Endothelial cell (in vitro differentiated cells): ENCODE measurements at places on chromosomes 1 and 21. TPM values are rescaled to one million over a fixed set of nuclear protein-coding genes. Genes with fewer than 3 reads are reported as not detected.

MR1 gene
- 0.67 TPM for total RNA-seq

DNA sequence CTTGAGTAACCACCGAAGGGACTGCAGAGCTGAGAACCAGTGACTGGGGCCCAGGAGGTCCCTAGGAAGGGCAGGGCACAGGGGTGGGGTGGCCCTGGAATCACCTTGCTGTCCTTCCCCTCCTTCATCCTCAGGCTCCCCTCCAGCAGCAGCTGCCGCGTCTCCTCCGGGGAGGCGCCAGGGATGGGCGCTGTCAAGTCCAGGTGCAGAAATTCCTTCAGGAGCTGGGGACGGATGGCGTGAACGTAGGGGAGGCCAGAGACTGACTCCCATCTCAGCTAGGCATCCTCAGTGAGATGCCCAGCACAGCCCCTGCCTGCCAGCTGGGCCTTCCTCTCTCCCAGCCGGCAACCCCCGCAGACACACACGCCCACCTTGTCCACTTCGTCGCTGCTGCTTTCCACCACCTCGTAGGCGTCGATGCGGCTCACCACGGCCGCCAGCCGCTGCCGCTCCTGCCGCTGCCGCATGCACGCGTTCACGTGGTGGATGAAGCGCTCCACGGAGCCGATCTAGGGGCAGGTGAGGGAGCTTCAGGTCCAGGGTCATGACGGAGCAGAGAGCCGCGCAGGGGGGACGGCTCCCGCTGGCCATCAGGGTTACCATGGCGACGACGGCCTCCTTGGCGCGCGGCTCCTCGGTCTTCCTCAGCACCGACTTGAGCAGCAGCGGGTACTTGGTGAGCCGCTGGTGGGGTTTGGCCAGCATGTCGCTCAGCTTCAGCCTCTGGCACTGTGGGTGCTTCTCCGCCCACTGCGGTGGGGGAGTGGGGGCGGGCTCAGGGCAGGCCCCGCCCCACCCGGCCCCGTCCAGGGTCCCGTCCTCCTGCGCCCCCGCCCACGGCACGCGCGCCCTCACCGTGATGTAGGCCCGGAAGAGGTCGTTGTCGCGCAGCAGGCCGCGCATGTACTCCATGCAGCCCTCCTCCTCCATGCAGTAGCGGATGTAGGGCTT, 4.4 kb upstream of the TNFRSF25 start:
- no peak for DNase-seq
- no peak overlapping the region for H3K4me3 ChIP-seq
- peaks cover 15% of the 10 kb centered on the region for H3K27me3 ChIP-seq
- H3K36me3 ChIP-seq, result peaks cover 12% of the 10 kb centered on the region

LHX8 gene
- total RNA-seq, result not detected

IGSF9 gene
- total RNA-seq, result 2.2 TPM

- no peak for DNase-seq
- H3K36me3 ChIP-seq, result no peaks in the 10 kb centered on the region
Observed at GRCh38 chr1:158458263-158458662, 3.4 kb upstream of the OR10K1 start.

- H3K4me3 ChIP-seq, result no peak overlapping the region
- no peaks in the 10 kb centered on the region for H3K4me1 ChIP-seq
- no peak overlapping the region for H3K27ac ChIP-seq
- H3K36me3 ChIP-seq, result no peaks in the 10 kb centered on the region
Observed at GRCh38 chr1:6991266-6991665, 206.0 kb downstream of the CAMTA1 start.

SLC9C2 gene
- total RNA-seq, result 0.51 TPM

DNA sequence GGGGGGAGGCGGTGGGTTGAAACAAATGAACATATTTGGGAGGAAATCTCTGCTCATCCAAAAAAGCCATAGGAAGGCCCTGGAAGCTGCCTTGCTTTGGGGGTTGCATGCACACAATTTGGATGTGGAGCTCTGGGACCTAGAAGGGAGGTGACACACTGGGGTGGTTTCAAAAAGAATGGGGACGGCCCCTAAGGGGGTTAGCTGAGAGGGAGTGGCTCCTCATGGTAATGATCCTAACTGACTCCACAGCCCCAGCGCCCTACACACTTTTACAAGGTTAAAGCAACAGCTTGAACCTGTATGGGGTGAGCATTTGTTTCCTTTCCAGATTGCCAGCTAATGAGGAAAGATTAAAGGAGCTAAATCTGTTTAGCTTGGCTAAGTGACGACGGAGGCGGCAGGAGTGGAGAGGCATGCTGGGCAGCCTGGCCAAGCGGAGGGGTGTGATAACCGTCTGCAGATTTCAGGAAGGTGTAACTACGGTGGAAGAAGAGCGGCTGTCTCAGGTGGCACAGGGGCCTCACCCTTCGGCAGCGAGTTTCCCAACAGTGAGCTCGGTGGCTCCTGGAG, 107.3 kb downstream of the RNF220 start:
- H3K27me3 ChIP-seq, result peaks cover 4% of the 10 kb centered on the region
- no peak overlapping the region for H3K4me3 ChIP-seq
- peaks cover 30% of the 10 kb centered on the region for H3K4me1 ChIP-seq
- no peak for DNase-seq
- no peaks in the 10 kb centered on the region for H3K36me3 ChIP-seq
- no peak overlapping the region for H3K27ac ChIP-seq

GRCh38 chr1:201248721-201249559, 34.4 kb upstream of the PKP1 start:
- H3K4me1 ChIP-seq, result no peaks in the 10 kb centered on the region
- no peaks in the 10 kb centered on the region for H3K36me3 ChIP-seq
- no peak for DNase-seq
- peaks cover 3% of the 10 kb centered on the region for H3K27me3 ChIP-seq
- no peak overlapping the region for H3K27ac ChIP-seq

DNA sequence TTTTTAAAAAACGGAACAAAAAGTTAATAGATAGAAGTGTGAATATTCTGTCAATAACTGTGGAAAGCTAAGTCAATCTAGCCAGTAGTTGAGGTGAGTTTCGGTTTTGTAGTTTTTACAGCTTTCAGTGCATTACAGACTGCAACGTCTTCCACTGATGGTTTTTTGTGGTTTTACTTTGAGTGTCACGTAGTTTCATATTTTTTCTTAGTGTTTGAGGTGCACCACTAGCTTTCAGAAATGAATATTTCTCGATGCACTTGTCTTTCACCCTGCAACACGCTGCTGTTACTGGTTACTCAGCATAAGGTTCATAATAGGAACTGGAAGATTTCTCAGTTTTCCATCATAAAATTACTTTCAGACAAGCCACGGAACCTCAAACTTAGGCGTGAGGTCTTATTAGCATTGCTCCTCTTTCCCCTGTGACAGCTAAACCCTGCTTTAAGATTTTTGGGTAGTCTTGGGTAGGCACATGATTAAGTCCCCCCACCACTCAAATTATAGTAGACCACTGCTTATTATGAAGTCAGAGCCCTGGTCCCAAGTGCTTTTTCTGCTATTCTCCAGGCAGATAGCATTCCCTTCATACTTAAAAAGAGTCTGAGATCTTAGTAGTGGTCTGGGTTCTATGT, 1412.7 kb downstream of the KCNT2 start:
- DNase-seq, result no peak
- no peaks in the 10 kb centered on the region for H3K36me3 ChIP-seq
- H3K27ac ChIP-seq, result no peak overlapping the region
- H3K4me3 ChIP-seq, result no peak overlapping the region

PGLYRP3 gene
- total RNA-seq, result 1.1 TPM

- H3K27me3 ChIP-seq, result peaks cover 3% of the 10 kb centered on the region
- no peaks in the 10 kb centered on the region for H3K36me3 ChIP-seq
- H3K4me1 ChIP-seq, result peaks cover 25% of the 10 kb centered on the region
- no peak for DNase-seq
Observed at GRCh38 chr1:223319905-223320580, 43.9 kb downstream of the SUSD4 start.

GRCh38 chr1:96660051-96660450, 61.5 kb upstream of the PTBP2 start:
- H3K4me1 ChIP-seq, result no peaks in the 10 kb centered on the region
- no peak overlapping the region for H3K27ac ChIP-seq
- peaks cover 3% of the 10 kb centered on the region for H3K27me3 ChIP-seq

DNA sequence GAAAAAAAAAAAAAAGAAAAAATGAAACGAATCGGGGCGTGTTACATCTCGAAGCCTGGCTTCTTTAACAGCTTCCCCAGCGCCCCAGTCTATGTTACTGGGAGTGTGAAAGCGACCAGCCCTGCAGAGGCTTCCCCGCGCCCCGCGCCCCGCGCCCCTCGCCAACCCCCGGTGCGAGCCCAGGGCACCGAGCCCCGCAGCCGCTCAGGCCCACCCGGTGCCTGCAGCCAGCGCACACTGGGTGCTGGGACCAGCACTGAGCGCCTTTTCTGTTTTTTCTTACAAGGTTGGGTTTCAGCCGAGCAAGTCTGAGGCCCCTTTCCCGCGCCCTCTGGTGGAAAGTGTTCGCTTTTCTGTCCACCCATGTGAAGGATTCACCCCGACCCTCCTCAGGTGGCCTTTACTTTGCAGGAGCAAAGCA, 42.1 kb upstream of the ZNF496 start:
- peaks cover 26% of the 10 kb centered on the region for H3K4me1 ChIP-seq
- peaks cover 7% of the 10 kb centered on the region for H3K27me3 ChIP-seq
- peaks cover 7% of the 10 kb centered on the region for H3K36me3 ChIP-seq
- no peak overlapping the region for H3K27ac ChIP-seq
- H3K4me3 ChIP-seq, result no peak overlapping the region

DNA sequence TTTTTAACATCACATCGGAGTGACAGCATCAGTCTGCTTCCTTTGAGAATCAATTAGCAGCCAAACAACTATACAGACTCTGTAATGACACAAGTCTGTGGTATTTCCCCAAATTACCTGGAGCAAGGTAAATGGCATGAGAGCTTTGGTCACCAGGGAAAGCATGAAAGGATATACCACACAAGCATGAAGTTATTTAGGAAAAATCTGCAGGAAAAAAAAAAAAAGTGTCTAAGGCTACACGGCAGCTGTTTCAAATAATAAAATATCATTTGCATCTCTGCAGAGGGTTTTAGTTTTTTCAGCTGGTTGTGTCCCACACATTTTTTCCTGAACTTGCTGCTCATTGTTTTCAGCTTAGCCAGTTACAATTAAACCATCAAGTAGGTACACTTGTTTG, 234.7 kb downstream of the TTLL7 start:
- peaks cover 2% of the 10 kb centered on the region for H3K27me3 ChIP-seq
- DNase-seq, result no peak
- H3K4me3 ChIP-seq, result no peak overlapping the region
- H3K27ac ChIP-seq, result no peak overlapping the region
- H3K4me1 ChIP-seq, result no peaks in the 10 kb centered on the region

- no peak for DNase-seq
- H3K4me3 ChIP-seq, result no peak overlapping the region
- no peaks in the 10 kb centered on the region for H3K36me3 ChIP-seq
Observed at GRCh38 chr1:91506071-91506470, 5.4 kb downstream of the CDC7 start.

DUSP23 gene
- 38.7 TPM for total RNA-seq

DNA sequence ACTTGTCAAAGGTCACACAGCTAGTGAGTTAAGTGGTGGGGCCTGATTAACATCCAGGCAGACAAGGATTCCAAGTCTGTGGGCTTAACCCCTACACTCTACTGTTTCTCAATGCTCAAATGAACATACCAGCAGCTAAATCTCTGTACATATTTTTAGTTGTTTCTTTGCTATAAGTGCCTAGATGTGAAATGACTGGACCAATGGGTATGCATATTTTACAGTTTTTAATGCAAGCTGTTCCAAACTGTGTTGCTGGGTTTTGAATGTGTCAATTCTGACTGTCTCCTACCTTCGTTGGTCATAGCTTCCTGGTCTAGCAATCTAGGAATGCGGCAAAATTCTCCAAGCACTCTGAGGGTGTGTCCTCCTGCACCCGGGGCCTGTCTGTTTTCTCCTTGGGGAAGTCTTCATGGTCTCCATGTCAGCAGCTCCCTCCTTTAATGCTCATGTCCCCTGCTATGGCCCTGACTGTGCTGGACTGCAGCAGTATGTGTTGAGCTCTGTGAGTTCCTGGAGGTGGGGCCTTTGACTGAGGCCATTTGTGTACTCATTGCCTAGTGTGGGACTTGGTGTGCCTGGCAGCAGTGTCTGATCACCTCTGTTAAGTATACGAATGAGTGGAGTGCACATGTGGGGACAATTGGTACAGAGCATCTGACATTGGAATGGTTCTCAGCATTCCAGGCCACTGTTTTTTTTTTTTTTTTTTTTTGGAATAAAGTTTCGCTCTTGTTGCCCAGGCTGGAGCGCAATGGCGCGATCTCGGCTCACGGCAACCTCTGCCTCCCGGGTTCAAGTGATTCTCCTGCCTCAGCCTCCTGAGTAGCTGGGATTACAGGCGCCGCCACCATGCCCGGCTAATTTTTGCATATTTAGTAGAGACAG, 72.9 kb upstream of the SLC2A1 start:
- H3K36me3 ChIP-seq, result no peaks in the 10 kb centered on the region
- peaks cover 22% of the 10 kb centered on the region for H3K4me1 ChIP-seq
- H3K4me3 ChIP-seq, result no peak overlapping the region
- no peak overlapping the region for H3K27ac ChIP-seq

DNA sequence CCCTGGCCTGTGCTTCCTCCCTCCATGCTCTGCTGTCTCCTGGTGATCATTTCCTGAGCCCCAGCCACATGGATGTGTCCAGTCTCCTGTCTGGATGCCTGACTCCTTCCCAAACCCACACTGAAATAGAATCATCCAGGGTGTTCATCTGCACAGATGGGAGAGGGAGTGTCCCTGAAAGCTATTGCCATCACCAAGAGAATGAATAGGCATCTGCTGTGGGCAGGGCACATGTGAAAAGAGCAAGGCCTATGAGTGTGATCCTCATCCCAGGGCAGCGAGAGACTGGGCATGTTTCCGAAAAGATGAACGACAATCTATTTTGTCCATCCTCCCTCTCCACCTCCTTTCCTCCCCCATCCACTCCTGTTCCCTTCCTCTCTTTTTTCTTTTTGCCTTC, 5.0 kb downstream of the IGSF21 start:
- peaks cover 13% of the 10 kb centered on the region for H3K27me3 ChIP-seq
- DNase-seq, result no peak
- no peak overlapping the region for H3K27ac ChIP-seq
- H3K4me1 ChIP-seq, result peaks cover 16% of the 10 kb centered on the region
- no peaks in the 10 kb centered on the region for H3K36me3 ChIP-seq
- H3K4me3 ChIP-seq, result no peak overlapping the region

DNA sequence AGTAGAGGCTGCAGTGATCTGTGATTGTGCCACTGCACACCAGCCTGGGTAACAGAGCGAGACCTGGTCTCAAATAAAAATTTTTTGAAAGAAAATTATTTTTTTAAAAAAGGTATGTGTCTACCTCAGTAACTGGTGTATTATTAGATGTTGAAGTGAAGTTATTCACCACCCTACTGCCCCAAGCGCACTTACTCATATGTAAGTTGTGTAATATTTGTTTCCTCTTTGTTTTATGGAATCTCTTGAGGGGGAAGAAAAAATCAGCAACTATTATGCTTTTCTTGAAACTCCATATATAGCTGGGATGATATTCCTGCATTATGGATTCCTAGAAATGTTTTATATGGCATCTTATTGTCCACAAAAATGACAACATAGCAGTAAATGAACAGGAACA, 21.3 kb downstream of the RBM15 start:
- H3K27ac ChIP-seq, result no peak overlapping the region
- no peak for DNase-seq
- H3K4me3 ChIP-seq, result no peak overlapping the region
- no peaks in the 10 kb centered on the region for H3K4me1 ChIP-seq
- H3K36me3 ChIP-seq, result no peaks in the 10 kb centered on the region

GRCh38 chr21:37071561-37072273, 1.2 kb downstream of the PIGP start:
- peaks cover 18% of the 10 kb centered on the region for H3K27me3 ChIP-seq
- DNase-seq, result no peak
- H3K36me3 ChIP-seq, result peaks cover 8% of the 10 kb centered on the region
- H3K27ac ChIP-seq, result peak overlapping the region; percentile 91
